ENCODE measurements at places on chromosomes 16 and 17. TPM values are rescaled to one million over a fixed set of nuclear protein-coding genes. Genes with fewer than 3 reads are reported as not detected.

The PPM1E gene
- total RNA-seq, result not detected

The RNU2-1 gene
- total RNA-seq, result not detected

The CFAP119 gene
- 8.6 TPM for total RNA-seq

The LPO gene
- not detected for total RNA-seq

The PRR29 gene
- total RNA-seq, result 0.77 TPM

The CDRT4 gene
- total RNA-seq, result 8.9 TPM

The WNT9B gene
- total RNA-seq, result not detected

DNA sequence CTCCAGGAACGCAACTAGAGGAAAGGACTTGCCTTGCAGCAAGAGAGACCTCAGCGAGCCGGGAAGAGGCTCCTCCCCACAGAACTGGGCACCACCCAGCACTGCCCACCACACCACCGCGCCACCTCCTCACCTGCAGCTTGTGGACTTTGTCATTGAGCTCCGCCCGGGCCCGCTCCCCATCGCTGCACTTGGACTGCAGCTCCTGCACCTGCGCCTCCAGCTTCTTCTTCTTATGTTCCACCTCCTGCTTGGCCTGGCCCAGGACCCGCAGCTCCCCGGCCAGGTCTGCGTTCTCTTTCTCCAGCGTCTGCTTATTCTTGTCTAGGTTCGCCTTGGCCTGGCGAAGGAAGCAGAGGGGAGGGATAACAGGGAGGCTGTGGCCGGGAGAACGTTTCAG, 76.7 kb downstream of the NDE1 start:
- H3K4me3 ChIP-seq, result no peak overlapping the region
- no peaks in the 10 kb centered on the region for H3K36me3 ChIP-seq
- no peaks in the 10 kb centered on the region for H3K27me3 ChIP-seq
- no peak for DNase-seq
- no peaks in the 10 kb centered on the region for H3K4me1 ChIP-seq
- H3K27ac ChIP-seq, result no peak overlapping the region

GRCh38 chr16:55502801-55503366, 6.0 kb upstream of the LPCAT2 start:
- peaks cover 43% of the 10 kb centered on the region for H3K4me1 ChIP-seq
- H3K27me3 ChIP-seq, result no peaks in the 10 kb centered on the region

GRCh38 chr16:50616883-50617645, 64.0 kb downstream of the SNX20 start:
- no peak overlapping the region for H3K4me3 ChIP-seq
- no peak overlapping the region for H3K27ac ChIP-seq
- no peaks in the 10 kb centered on the region for H3K4me1 ChIP-seq
- DNase-seq, result no peak
- no peaks in the 10 kb centered on the region for H3K36me3 ChIP-seq

DNA sequence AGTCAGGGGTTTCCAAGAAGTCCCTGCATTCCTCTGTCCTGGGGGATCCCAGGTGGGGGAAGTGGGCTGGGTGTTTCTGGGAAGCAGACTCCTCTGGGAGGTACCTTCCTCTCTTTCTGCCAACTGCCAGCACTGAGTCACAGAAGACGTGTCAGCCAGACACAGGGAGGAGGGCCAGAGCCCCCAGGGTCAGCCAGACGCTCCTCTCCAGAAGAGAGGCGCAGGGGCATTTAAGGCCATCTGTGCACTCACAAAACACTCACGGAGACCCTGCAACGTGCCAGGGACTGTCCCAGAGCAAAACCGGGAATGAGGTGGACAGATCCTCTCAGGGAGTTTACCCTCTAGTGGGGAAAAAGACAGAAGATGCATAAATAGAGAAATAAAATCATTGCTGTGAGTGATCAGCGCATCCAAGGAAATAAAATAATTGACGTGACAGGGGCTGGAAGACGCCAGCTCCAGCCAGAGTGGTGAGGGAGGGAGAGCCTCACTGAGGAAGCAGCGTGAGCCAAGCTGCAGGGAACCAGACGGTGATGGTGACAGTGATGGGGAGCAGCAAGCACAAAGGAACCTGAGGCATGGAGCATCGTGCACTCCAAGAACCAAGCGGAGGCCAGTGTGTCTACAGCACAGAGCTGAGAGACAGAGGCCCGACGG, 105.4 kb downstream of the ZNF423 start:
- no peaks in the 10 kb centered on the region for H3K4me1 ChIP-seq
- H3K27me3 ChIP-seq, result peaks cover 48% of the 10 kb centered on the region
- no peak overlapping the region for H3K27ac ChIP-seq
- H3K36me3 ChIP-seq, result no peaks in the 10 kb centered on the region

GRCh38 chr17:63082952-63083351, 116.9 kb downstream of the TANC2 start:
- no peak overlapping the region for H3K4me3 ChIP-seq
- DNase-seq, result no peak
- no peak overlapping the region for H3K27ac ChIP-seq
- H3K36me3 ChIP-seq, result no peaks in the 10 kb centered on the region
- no peaks in the 10 kb centered on the region for H3K27me3 ChIP-seq

GRCh38 chr17:65966072-65966695, 225.7 kb downstream of the CEP112 start:
- no peaks in the 10 kb centered on the region for H3K36me3 ChIP-seq
- DNase-seq, result no peak
- H3K4me1 ChIP-seq, result no peaks in the 10 kb centered on the region
- H3K27me3 ChIP-seq, result no peaks in the 10 kb centered on the region
- no peak overlapping the region for H3K27ac ChIP-seq

GRCh38 chr16:68951991-68952877, 108.9 kb downstream of the TANGO6 start:
- H3K27ac ChIP-seq, result peak overlapping the region; percentile 80
- DNase-seq, result peak; percentile 57
- H3K4me3 ChIP-seq, result no peak overlapping the region
- H3K36me3 ChIP-seq, result no peaks in the 10 kb centered on the region

DNA sequence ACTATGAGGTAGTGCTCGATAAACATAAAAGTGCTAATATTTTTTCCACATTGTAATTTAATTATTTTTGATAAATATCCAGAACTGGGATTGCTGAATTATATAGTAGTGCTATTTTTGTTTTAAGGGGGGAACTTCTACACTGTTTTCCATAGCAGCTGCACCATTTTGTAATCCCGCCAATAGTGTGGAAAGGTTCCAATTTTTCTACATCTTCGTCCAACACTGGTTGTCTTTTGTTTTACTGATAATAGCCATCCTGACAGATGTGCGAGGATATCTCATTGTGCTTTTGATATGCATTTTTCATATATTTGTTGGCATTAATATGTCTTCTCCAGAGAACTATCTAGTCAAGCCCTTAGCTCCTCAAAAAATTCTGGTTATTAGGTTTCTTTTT, 259.6 kb upstream of the KCNJ16 start:
- no peaks in the 10 kb centered on the region for H3K27me3 ChIP-seq
- DNase-seq, result no peak
- H3K4me3 ChIP-seq, result no peak overlapping the region
- H3K27ac ChIP-seq, result no peak overlapping the region

DNA sequence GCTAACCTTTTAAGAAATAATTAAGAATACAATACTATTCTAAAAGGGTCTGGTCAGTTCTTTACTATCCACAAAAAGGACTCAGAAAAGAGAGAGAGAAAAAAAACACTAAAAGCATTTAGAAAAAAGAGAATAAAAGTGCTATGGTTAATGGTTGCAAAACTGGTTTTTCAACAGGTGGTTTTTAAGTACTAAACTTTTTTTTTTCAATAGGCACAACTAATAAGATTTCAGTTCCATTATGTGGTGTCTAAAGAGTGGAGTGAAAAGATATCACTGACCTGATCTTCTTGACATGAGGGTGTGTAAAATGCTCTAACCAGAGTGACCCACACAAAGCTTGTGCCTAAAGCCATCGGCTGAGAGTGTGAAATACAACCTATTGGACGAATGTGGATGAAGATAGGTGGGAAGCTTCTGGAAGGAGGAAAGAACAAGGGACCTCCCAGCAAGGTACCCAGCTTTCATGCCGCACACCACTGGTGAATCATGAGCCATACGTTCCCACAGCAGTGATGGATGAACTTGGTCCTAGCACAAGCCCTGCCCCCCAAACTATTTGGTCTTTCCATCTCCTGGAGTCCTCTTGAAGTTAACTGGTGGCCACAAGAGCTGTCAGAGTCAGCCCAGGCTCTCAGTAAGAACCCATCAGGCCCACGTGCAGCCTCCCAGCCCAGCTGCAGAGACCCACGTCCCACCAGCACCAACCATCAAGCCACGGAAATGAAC, 103.0 kb downstream of the ZFHX3 start:
- H3K4me3 ChIP-seq, result no peak overlapping the region
- no peak for DNase-seq
- H3K27me3 ChIP-seq, result no peaks in the 10 kb centered on the region
- no peak overlapping the region for H3K27ac ChIP-seq
- H3K36me3 ChIP-seq, result no peaks in the 10 kb centered on the region

DNA sequence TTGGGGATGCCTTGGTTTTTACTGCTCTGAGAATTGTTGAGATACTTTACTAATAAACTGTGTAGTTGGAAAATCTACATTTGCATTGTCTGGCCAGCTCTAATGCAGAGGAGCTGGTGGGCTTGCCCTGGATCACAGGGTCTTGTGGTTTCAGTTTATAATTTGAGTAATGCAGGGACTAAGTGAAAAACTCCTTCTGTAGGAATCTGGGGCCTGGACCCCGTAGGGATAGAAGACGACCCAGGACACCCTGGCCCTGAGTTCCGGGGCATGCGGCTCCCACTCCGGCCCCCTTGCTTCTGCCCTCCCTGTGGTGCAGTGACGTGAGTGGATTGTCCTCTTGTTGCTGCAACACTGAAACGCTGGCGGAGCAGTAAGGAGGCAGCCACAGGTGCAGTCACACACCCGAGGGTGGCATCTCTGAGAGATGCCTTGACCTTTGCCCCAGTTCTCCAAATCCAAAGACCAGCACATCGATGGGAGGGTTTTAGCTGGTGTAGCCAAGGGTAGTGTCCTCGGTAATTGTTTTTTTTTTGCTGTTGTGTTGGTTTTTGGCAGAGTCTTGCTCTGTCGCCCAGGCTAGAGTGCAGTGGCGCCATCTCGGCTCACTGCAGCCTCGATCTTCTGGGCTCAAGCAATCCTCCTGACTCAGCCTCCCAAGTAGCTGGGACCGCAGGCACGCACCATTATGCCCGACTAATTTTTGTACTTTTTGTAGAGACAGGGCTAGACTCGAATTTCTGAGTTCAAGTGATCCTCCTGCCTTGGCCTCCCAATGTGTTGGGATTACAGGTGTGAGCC, 2.6 kb upstream of the RPL13 start:
- H3K27me3 ChIP-seq, result no peaks in the 10 kb centered on the region
- no peak overlapping the region for H3K27ac ChIP-seq
- no peak overlapping the region for H3K4me3 ChIP-seq
- no peak for DNase-seq

- H3K4me3 ChIP-seq, result no peak overlapping the region
- no peaks in the 10 kb centered on the region for H3K27me3 ChIP-seq
- peaks cover 35% of the 10 kb centered on the region for H3K36me3 ChIP-seq
- DNase-seq, result no peak
Observed at GRCh38 chr17:74435775-74436359, 4.0 kb downstream of the GPRC5C start.

- H3K27ac ChIP-seq, result no peak overlapping the region
- H3K4me1 ChIP-seq, result no peaks in the 10 kb centered on the region
- no peak for DNase-seq
Observed at GRCh38 chr17:77942112-77942988, 16.2 kb upstream of the TNRC6C start.

DNA sequence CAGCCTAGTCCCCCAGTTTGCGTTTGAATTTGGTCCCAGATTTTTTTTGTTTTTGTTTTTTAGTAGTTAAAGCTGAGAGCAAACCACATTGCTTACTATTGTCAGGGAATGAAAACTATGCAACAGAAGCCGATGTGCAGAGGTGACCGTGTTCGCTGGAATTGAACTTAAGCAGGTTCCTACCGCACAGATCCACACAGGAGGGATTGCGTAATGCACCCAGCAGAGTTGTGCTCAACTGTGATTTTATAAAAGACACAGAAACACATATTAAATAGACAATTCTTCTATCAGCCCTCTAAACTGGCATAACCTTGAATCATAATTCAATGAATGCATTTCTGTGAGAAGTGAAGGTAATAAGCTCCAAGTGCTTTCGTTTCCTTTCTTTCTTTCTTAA, 443.0 kb downstream of the WWOX start:
- H3K4me1 ChIP-seq, result no peaks in the 10 kb centered on the region
- no peak overlapping the region for H3K4me3 ChIP-seq
- no peaks in the 10 kb centered on the region for H3K27me3 ChIP-seq
- H3K27ac ChIP-seq, result no peak overlapping the region
- no peaks in the 10 kb centered on the region for H3K36me3 ChIP-seq

- no peak for DNase-seq
- H3K4me1 ChIP-seq, result no peaks in the 10 kb centered on the region
- H3K4me3 ChIP-seq, result no peak overlapping the region
- H3K27me3 ChIP-seq, result no peaks in the 10 kb centered on the region
Observed at GRCh38 chr17:73280191-73280590, 18.5 kb upstream of the CPSF4L start.

GRCh38 chr17:2227025-2227699, 76.4 kb downstream of the SMG6 start:
- no peaks in the 10 kb centered on the region for H3K27me3 ChIP-seq
- no peak overlapping the region for H3K4me3 ChIP-seq
- no peaks in the 10 kb centered on the region for H3K4me1 ChIP-seq
- DNase-seq, result no peak
- no peak overlapping the region for H3K27ac ChIP-seq
- no peaks in the 10 kb centered on the region for H3K36me3 ChIP-seq

DNA sequence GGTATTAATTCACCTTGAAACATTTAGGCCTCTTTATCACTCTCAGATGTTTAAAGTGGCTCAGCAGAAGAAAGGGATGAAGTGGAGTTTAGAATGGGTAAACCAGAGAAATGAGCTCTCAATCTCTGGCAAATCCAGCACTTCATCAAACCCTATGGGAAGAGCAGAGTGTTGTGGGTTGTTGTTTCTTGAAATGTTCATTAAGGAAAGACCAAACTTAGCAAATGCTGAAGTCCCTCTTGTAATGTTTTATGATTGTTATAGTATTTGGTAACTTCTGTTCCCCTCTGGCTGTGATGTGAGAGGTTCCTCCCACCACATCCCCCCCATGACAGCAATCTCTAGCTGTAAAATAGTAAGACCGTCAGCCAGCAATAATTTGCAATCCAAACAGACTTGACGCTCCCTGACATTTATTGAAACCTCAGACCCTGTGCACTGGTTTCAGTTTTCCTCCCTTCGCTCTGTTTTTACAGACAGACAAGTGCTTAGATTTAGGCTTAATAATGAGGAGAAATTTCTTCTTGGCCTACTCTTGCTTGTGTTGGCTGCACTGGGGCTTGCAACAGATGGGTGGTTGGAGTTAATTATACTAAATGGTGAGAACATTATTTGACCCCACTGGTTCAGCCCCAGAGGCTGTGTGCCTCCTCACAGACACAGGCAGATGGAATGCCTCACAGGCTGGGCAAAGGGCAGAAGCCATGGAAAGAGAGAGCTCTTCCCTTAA, 609.4 kb upstream of the SOX9 start:
- H3K27ac ChIP-seq, result no peak overlapping the region
- no peak for DNase-seq
- no peak overlapping the region for H3K4me3 ChIP-seq
- H3K4me1 ChIP-seq, result no peaks in the 10 kb centered on the region
- H3K36me3 ChIP-seq, result no peaks in the 10 kb centered on the region
